Gastrocnemius medialis (tissue), 4 donors: ENCODE measurements at places on chromosomes 11 and 22. TPM values are rescaled to one million over a fixed set of nuclear protein-coding genes. Genes with fewer than 3 reads are reported as not detected.

DNA sequence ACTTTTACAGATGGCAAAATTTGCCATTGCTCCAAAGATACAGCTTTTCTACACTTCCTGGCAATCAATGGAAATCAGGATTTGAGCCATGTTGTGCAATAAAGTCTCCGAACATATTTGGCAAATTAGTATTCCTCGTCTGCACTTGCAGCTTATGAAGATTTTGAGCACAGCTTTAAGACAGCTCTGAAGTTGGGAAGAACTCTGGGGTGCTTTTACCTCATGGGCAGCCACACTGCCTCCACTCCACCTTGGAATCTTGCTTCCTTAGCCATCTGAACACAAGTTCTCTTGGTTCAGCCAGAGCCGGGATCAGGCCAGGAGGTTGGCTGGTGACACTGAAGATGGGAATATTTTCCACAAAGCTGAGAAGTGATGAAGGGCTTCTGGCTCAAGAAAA is 191.2 kb downstream of the CWF19L2 start:
- no peak for DNase-seq

DNA sequence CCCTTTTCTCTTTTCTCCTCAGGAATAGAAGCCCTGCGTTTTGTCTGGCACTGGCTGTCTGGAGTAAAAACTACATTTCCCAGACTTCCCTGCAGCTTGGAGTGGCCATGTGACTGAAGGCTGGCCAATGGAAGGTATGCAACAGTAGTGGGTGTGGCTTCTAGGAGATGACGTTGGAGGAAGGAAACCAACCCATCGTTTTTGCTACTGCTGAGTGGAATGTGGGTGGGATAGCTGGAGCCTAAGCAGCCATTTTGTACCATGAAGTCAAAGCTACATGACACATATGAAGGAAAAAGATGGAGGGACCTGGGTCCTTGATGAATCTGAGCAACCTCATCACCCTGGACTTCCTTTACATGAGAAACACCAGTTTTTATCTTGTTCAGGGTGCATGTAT is 19.6 kb downstream of the FGF3 start:
- DNase-seq, result no peak

Gene PIK3C2A
- total RNA-seq, result 8.8 TPM

Gene ARHGAP20
- 2.3 TPM for total RNA-seq

Gene CHST1
- 5.5 TPM for total RNA-seq

- peak; percentile 41 for DNase-seq
Measured at GRCh38 chr11:2890466-2891294, 5.1 kb upstream of the CDKN1C start.

DNA sequence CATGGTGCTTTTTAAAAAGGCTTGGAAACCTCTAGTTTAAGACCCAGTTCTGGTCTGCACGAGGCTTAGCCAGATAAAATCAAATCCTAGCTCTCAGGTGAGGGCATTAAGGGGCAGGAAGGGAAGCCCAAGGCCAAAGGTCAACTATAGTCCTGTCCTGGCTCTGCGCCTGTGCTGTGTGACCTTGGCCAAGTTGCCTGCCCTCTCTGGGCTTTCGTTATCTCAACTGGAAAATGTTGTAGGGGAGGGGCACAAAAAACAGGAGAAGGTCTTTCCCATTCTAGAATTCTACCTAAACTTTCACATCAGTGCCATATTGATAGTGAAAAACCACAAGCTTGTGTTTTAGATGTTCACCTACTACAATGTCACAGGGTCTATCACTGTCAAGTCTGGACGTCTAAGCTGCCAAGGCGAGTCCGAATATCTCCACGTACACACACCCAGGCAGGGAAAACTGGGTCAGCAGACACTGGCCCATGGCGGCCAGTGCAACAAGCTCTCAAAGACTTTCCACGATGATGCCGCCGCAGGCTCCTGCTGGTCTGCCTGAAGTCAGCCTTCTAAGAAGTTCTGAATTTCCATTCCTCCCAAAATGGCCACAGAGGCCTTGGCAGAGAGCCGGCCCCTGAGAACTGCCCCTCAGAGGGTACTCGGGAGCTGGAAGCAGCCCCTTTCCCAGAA is 18.0 kb downstream of the MN1 start:
- no peak for DNase-seq

- no peak for DNase-seq
Measured at GRCh38 chr11:87894961-87895360, 280.3 kb downstream of the RAB38 start.

DNA sequence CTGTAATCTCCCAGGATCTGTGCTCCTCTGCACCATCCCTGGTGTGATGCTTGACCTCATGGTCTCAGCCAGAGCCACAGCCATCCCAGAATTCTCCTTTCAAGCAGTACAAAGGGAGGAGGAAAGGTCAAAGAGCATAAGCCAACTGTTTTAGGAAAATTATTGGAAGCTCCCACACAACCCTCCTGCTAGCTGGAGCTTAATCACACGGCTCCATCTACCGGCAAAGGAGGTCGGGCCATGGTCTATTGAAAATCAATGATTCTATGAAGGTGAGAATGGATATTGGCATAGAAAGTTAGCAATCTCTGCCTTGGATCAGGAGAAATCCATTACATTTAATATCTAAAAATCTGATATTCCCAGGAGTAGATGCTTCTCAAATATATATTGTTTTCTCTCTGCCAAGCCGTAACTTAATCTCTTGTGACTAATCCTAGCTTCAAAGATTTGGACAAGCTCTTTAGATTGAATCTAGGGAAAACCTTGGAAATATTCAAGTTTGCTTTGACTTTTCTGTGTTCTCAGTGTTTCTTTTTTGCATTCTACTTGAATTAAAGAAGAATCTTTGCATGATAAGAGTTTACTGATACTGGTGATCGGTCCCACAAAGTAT is 259.6 kb downstream of the NTM start:
- no peak for DNase-seq

DNA sequence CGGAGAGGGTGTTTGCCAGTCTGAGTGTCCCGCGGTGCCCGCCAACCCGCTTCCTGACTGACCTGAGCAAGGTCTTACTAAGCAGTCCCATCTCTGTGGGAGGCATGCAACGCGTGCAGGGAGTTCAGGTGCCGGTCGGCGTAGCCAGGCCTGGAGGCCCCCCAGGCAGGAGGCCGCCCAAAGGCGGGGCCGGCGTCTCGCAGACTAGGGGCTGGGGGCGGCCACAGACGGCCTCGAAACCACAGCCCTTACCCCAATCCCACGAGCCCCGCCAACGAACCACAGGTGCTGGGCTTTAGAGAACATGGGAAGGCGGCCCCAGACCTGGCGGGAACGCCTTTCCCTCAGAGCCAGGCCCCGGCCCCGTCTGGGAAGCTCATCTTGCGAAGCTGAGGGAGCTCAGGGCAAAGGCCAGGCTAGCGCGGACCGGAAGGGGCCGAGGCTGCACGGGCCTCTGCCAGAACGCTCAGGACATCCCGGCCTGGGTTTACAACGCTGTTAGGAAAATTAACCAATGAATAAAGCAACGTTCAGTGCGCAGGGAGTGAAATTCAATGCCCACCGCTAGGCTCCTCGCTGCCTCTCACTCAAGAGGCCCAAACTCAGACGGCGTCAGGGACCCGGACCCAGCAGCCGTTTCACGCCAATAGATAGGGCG is 2.1 kb upstream of the MTFP1 start:
- no peak for DNase-seq

- DNase-seq, result no peak
Measured at GRCh38 chr22:40396882-40397281, 26.5 kb downstream of the SGSM3 start.

DNA sequence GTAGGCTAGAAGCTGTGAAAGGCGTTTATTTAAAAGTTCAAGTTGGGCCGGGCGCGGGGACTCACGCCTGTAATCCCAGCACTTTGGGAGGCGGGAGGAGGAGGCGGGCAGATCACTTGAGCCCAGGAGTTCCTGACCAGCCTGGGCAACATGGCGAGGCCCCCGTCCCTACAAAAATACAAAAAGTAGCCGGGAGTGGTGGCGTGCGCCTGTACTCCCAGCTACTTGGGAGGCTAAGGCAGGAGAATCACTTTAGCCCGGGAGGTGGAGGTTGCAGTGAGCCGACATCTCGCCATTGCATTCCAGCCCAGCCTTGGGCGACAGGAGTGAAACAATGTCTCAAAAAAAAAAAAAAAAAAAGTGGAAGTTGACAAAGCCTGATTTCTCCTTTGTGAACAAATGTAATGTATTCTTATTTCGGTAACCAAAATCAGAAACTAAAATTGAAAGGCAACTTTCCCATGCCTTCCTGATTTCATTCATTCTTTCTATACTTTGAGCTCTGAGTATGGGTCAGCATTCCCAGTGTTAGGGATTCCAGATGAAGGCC is 825 bp downstream of the PTPMT1 start:
- no peak for DNase-seq

Gene EXPH5
- 0.07 TPM for total RNA-seq

DNA sequence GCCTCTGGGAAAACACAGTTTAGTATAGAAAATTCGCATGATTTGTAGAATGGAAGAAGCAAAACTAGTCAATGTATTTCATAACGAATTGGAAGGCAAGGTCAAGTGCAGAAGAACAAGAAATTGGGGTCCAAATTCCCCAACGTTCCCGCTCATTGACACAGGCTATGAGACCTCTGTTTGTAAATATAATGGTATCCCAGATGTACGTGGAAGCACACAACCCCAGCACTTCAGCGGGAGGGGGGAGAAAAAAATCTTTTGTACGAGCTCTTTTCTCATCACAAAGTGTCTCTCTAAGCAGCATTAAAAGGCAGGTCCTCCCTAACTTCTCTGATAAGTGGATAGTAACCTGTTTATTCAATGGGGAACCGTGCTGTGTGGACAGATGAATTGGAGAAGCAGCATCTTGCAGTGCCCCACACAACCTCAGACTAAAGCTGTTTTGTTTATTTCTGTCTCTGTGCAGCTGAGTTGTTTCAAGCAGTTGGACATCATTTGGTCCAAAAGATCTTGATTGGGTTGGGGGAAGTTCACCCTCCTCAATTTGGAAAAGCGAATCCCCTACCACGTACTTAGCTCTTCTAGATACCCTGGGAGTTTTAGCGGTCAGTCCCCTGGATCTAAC is 1.1 kb upstream of the GAB2 start:
- no peak for DNase-seq

Gene UPK3A
- total RNA-seq, result 0.75 TPM

DNA sequence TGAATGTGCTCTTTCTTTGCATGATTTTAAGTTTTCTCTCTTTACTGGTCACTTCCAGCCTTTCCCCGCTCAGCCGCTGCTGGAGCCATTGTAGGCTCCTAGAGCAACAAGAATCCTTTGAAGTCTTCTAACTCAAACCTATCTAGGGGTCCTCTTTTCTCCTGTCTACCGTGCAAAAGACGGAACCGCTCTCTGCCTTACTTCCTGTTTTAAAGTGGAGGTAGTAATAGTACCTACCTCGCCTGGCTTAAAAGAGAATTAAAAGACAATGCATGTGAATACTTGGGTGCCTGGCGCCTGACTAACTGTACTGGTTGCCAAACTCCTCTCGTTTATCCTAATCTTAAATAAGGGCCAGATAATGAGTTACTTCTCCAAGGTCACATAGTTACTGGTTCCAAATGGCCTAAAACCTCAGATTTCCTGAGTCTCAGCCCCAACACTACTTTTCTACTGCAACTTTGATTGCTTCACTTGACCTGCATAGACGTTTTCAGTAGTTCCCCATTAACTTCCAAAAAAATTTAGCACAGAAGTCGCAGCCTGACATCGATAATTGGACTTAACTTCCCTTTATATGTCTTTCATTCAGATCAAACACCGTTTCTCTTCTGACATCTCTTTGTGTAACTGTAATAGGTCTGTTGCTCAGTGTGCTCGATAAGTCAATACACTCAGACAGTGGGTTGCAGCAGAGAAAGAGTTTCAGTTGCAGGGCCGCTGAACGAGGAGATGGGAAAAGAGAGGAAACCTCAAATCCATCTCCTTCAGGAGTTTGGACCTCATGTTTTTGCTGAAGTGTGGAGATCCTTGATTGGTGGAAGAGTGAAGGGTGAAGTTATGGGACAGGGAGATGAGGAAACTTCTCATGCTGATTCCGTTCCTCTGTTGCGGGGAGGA is 891 bp downstream of the SAMM50 start:
- no peak for DNase-seq

DNA sequence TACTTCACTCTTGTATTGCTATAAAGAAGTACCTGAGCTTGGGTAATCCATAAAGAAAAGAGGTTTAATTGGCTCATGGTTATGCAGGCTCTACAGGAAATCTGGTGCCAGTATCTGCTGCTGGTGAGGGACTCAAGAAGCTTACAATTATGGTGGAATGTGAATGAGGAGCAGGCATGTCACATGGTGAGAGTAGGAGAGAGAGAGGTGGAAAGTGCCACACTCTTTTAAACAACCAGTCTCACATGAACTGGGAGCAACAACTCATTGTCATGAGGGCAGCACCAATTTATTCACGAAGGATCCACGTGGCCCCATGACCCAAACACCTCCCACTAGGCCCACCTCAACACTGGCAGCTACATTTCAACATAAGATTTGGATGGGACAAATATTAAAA is 24.6 kb upstream of the IGLL5 start:
- no peak for DNase-seq

- DNase-seq, result peak; percentile 21
Measured at GRCh38 chr22:43346521-43346929, 3.4 kb upstream of the SCUBE1 start.

Gene OAF
- 10.1 TPM for total RNA-seq

Gene ZBED5
- total RNA-seq, result 12.7 TPM

Gene APOL4
- total RNA-seq, result not detected

Gene VSIG10L2
- not detected for total RNA-seq

DNA sequence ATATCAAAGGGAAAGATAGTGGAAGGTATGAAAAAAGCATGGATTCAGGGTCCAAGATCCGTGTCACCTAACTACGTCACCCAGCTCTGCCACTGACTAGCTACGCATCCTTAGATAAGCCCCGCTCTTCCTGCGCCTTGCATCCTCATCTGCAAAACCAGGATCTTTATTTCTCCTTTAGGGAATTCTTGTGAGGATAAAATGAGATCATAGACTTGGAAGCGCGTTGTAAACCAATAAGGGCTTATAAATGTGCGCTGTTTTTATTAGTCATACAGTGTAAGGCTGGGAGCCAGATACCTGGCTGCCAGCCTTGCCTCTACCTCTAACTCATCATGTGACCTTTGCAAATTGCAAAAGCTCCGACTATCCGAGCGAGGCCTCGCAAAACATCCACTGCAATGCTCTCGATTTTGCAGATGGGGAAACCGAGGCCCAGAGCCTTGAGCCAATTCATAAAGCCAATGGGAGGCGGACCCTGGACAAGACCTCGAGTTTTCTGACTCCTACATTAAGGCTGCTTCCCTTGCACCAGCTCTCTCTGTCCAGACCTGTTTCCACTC is 753 bp downstream of the PRPF19 start:
- DNase-seq, result no peak

Gene CTTN
- 154 TPM for total RNA-seq

DNA sequence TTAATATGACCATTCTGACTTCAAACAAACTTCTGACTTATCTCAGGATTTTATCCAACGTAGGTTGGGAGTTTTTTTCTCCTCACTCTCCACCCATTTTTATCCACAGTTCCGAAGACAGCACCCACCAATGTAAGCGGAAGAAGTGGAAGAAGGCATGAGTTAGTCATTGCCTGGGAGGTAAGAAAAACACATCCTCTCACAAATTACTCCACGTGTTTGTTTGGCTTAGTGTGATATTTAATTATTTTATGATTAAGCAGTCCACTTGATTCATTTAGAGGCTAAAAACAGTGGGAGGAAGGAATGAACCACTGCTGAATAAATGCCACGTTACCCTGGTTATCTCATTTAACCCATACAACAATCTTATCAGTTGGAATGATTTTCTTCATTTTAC is 389.6 kb upstream of the ARHGAP42 start:
- no peak for DNase-seq

- no peak for DNase-seq
Measured at GRCh38 chr11:125061281-125061680, 1.8 kb upstream of the SLC37A2 start.
